ENCODE measurements at places on chromosomes 5 and 9.

GRCh38 chr5:10591966-10592365 lies 28.1 kb downstream of the ANKRD33B start:
- DNase-seq = no peak

DNA sequence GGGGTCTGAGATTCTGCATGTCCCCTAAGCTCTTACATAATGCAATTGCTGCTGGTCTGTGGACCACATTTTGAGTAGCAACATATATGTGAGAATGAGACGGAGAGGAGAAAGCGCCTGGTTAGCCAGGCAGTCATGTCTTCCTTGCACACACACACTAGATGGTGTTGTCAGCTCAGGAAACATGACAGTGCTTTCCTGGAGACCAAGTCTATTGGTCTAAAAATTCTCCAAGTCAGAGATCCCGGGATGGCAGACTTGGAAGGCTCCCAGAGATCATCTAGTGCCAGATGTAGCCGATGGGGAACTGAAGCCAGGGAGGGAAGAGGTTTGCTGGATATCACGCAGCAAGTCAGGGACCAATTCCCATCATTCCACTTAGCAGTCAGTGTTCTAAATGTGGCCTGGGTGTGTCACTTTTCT lies 53.4 kb downstream of the GALNT12 start:
- peak; percentile 32 for DNase-seq

- no peak for DNase-seq
Measured at GRCh38 chr9:133552236-133552635, 17.7 kb downstream of the ADAMTSL2 start.

GRCh38 chr5:143066556-143067281 lies 296.5 kb downstream of the ARHGAP26 start:
- no peak for DNase-seq

Measured in LoVo (cell line).